CD4-positive, alpha-beta T cell treated with Interleukin-2 at 100 ng/mL for 4 hours (primary cell): ENCODE measurements at places on chromosomes 1 and 21.

DNA sequence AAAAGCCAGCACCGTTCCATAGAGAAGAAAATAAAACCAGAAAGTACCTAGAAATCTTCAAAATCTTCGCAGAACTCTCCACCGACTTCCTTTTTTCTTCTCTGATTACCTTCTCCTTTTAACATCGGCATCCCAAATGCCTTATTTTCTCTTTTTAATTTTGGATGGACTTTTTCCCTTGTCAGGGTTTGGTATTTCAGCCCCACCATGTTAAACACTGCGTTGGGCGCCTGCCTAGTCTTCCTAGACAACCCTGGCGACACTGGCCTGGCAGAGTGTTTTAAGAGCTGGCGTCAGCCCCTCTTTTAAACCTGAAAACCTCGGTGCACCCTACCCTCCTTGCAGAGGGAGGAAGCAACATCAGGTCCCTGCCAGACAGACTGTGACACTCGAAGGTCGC lies 66.0 kb upstream of the EFHD2 start:
- DNase-seq = no peak

- DNase-seq = no peak
Measured at GRCh38 chr1:81052162-81052561, 748.6 kb upstream of the ADGRL2 start.

DNA sequence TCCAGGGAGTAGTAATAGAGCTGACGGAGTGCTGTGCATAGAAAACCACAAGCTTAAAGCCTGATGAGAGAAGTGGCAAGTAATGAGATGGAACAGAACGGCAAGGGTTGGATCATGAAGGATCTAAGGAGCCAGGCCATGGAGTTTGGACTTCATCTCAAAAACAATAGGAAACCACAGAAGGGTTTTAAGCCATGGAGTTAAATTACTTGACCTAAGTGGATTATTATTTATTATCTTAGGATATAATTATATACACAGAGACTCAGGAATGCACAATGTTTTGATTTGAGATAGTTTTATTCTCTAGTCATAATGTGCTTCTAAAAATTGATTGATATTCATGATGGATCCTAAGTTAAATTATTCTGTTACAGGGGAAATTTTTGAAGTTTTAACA lies 242.4 kb downstream of the PLPP3 start:
- DNase-seq = no peak

GRCh38 chr1:25369241-25369640 lies 31.1 kb downstream of the TMEM50A start:
- no peak for DNase-seq

DNA sequence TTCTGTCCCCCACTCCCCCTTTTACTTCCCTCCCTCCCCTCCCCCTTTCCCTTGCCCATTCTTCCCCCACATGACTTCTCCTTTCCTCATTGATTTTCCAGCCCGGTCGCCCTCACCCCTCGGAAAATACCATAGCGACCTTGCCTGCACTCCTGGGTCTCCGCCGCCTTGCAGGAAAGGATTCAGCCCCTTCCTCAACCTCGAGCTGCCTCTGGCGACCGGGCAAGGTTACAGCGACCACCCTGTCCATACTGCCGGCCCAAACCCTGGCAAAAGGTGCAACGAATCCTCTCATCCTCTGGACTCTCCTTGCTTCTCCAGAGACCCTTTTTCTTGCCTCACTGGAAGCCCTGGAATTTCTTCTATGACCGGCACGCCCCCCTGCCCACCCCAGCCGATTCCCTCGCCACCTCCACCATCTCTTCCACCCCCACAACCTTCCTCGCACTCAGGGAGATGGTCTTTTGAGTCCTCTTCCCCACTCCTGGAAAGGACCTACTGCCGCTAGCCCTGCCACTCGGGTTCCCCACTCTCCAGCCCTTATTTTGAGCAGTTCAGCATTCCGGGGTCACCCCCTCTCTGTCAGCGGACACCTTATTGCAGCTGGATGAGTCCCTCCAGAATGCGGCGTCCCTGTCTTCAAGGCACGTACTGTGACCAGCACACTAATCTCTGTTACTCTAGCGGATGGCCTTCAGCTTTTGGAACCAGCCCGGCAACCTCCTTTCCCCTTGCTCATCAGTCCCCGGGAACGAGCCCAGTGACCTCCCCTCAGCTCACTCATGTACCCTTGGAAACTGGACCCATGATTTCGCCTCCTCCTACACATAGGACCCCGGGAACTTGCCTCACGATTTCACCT lies 846 bp downstream of the NSUN4 start:
- DNase-seq = no peak

- DNase-seq = no peak
Measured at GRCh38 chr1:206554211-206554610, 46.9 kb downstream of the RASSF5 start.

DNA sequence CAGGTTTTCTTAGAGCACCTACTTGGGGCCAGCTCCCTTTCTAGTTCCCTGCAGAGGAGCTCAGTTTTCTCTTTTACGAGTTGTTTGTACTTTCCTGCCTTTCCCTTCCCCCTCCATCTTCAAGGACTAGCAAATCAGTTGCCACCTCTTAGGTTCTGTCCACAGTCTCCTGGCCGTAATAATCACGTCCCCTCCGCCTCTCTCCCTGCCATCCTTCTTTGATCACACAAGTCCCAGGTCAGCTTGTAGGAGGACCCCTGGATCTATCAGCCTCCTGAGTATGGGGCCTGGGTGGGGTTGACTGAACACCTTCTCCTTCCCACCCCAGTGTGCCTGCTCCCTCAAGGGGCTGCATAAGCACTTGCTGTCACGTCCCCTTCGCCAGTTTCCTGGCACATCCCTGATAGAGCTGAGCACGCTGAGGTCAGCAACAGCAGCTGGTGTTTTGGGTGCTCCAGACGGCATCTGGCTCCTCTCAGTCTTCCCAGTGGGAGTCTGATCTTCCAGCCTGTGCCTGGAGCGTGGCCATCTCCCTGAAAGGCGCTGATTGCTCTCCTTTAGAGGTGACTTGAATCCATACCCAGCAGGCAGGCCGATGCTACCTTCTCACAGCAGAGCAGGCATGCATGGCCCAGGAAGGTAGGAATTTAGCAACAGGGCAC lies 216.1 kb upstream of the TMEM51 start:
- no peak for DNase-seq

GRCh38 chr1:147351140-147351835 lies 108.8 kb downstream of the CHD1L start:
- DNase-seq = no peak

DNA sequence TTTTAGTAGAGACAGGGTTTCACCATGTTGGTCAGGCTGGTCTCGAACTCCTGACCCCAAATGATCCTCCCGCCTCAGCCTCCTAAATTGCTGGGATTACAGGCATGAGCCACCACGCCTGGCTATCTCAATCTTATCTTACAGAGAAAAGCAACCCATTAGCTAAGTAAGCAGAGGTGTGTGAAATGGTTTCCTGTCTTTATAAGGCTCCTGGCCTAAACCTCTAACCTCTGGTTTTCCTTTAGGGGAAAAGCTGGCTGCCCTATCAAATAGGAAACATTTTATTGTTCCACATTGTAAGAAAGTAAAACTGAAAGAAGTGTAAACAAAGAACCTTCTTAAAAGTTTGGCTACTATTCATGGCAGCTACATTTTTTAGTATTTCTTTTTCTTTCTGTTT lies 78.3 kb upstream of the MORC3 start:
- DNase-seq = no peak

GRCh38 chr1:234821840-234822239 lies 211.9 kb upstream of the IRF2BP2 start:
- DNase-seq = no peak

GRCh38 chr1:76680651-76681050 lies 186.6 kb upstream of the ST6GALNAC5 start:
- no peak for DNase-seq

DNA sequence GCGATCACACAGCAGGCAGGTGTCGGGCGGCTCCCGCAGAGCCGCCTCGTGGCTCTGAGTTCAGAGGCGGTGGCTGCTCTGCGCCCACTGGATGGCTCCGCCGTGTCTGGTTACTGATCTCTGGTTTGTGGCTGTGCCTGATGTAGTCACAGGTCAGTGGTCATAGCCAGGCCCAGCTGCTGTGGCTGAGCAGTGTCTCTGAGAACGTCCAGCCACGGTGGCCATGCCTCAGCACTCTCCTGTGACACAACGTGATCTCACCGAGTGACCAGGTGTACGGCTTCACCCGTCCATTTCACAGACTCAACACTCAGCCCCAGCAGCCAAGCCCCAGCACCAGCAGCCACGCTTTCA lies 61.2 kb downstream of the KCNN3 start:
- DNase-seq = no peak

DNA sequence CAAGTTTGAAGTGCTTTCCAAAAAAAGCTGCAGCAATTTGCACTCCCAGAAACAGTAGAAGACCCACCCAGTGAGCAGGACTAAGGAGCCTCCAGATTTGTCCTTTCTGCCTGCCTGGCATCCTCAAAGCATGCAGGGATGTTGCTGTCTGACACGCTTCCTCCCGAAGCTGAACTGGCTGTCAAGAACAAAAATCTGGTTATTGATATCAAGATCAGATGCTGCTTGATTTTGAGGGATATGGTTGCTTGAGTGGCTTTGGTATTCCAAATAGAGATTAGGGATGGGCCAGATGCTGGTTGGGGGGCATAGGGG lies 143.3 kb downstream of the MRPS6 start:
- no peak for DNase-seq
